ENCODE measurements at places on chromosomes 11 and 22. TPM values are rescaled to one million over a fixed set of nuclear protein-coding genes. Genes with fewer than 3 reads are reported as not detected.

GRCh38 chr22:44839061-44839460 is 86.7 kb downstream of the ARHGAP8 start:
- no peak for DNase-seq

DNA sequence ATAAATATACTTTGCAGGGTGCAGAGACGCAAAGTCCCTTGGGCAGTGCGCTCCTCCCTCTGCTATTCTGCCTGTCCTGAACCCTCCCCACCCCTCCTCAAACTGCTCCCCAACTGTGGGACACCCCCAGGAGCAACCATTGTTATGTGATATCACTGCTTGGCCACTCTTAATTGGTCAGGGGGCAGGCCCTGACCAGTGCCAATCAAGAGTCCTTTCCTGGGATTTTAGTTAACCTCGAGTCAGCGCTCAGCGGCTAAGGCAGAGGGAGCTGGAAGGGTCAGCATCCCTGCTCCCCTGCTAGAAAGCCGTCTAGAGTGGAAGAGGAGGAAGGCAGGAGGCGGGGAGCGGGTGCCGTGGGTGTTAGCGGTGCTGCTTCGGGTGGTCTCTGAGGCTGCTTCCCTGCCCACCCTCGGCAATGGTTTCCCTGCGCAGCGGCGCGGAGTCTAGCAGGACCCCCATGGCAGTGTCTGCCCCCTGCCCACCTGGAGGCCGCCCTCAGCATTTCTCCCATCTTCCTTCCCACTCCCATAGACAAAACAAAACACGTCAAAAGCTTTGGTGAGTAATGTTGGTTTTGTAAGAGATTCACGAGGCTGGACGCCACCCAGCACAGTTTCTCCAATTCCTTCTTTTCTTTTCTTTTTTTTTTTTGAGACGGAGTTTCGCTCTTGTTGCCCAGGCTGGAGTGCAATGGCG is 38.4 kb upstream of the A4GALT start:
- DNase-seq: no peak

DNA sequence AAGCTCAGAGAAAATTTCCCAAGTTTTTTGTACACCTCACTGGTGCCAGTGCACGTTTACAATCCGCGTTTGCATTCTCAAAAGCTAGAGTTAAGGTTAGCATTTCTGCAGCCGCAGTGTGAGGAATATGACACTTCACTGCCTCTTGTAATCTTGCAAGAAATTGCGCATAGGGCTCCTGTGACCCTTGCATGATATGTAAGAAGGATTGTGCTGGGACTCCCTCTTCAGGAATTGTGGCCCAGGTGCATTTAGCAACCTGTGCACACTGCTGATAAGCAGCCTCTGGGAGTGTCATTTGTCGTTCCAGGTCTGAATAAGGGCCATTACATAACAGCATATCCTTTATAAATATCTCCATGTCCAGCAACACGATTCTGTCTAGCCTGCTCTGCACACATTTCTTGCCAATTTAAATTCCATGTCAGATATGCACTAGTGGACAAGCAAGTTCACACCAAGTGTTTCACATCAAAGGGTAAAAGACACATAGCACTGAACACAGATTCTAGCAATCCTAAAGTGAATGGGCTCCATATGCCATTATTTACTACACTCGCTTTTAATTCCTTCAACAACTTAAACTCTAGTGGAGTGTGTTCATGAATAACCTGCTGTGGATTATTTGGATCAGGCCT is 69.2 kb upstream of the INCENP start:
- DNase-seq: no peak

Gene ENTHD1
- polyA plus RNA-seq: not detected

DNA sequence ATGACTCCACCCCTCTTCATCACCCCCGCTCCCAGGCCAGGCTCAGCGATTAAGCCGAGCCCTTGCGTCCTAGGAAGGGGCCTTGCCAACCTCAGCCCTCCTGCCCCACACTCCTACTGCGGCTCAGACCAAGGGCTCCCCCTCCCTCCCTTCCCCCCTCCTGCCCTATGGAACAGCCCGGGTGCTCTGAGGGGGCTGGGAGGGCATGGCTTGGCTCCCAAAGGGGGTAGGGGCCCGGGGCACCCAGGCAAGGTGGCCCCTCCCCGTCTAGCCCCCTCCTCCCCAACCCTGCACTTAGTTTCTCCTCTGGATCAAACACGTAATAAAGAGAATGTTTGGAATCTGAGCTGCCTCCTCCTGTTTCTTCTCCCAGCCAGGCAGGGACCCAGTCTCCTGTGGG is 6.3 kb downstream of the RCOR2 start:
- DNase-seq: no peak

- no peak for DNase-seq
Observed at GRCh38 chr11:43691806-43692205, 11.3 kb downstream of the HSD17B12 start.

DNA sequence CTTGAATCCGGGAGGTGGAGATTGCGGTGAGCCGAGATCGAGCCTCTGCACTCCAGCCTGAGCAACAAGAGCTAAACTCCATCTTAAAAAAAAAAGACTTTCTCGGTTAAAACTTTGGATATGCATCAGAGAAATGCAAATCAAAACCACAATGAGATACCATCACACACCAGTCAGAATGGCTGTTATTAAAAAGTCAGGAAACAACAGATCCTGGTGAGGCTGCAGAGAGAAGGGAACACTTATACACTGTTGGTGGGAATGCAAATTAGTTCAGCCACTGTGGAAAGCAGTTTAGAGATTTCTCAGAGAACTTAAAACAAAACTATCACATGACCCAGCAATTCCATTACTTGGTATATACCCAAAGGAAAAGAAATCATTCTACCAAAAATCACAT is 619.4 kb upstream of the KIRREL3 start:
- DNase-seq: no peak

GRCh38 chr11:65609229-65609628 is 4.8 kb downstream of the MAP3K11 start:
- no peak for DNase-seq

GRCh38 chr22:46612904-46613605 is 7.1 kb upstream of the GRAMD4 start:
- DNase-seq: no peak

Gene RHOD
- 9.2 TPM for polyA plus RNA-seq

GRCh38 chr11:58999291-58999680 is 60.0 kb downstream of the GLYATL1 start:
- no peak for DNase-seq

DNA sequence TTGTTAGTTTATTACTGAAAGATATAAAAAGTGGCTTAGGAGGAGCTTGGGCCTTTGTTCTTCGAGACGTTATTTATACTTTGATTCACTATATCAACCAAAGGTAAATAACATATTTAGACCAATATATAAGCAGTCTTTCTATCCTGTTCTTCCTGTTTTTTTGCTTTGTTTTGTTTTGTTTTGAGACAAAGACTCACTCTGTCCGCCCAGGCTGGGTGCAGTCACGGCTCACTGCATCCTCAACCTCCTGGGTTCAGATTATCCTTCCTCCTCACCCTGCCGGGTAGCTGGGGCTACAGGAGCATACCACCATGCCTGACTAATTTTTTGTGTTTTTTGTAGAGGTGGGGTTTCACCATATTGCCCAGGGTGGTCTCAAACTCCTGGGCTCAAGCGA is 66.8 kb downstream of the ATM start:
- no peak for DNase-seq
